ENCODE measurements at places on chromosomes 13 and 19.

- DNase-seq, result no peak
Observed at GRCh38 chr13:48727241-48728011, 73.7 kb downstream of the CYSLTR2 start.

- no peak for DNase-seq
Observed at GRCh38 chr19:5607318-5608275, 15.0 kb downstream of the SAFB2 start.

DNA sequence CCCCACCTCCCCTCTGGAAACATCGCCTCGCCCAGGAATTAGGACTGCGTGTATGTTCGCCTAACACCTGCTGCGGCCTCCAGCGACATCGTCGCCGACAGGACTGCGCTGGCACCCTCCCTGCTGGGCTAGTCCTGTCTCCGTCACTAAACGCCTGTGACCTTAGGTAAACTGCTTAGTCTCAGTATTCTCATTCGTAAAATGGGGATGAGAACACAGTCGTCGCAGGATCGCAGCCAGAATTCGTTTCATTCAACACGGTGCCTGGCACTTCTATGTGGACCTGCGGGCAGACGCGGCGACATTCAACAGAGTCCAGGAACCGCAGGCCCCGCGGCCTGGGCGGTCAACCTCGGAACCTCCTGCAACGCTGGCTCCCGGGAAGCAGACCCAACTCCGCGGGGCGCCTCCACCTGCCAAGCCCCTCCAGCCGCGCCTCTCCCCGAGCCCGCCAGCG is 485 bp downstream of the CRYL1 start:
- DNase-seq, result peak; percentile 39

DNA sequence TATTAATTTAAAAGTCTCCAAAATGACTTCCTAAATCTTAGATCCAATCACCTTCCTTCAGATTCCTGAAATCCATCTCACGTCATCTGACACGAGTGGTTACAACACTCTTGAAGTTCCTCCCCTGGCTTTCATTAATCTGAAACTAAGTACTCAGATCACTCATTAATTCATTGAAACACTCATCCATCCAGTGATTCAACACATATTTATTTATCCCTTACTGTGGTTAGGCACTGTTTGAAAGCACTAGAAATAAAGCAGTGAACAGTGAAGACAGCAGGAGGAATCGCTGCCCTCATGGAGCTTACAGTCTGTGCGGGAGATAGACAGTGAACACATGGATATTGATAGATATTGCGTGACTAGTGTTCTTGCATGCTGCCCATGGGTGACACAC is 472.4 kb downstream of the DCT start:
- no peak for DNase-seq

- no peak for DNase-seq
Observed at GRCh38 chr13:22073718-22074117, 402.8 kb downstream of the FGF9 start.

DNA sequence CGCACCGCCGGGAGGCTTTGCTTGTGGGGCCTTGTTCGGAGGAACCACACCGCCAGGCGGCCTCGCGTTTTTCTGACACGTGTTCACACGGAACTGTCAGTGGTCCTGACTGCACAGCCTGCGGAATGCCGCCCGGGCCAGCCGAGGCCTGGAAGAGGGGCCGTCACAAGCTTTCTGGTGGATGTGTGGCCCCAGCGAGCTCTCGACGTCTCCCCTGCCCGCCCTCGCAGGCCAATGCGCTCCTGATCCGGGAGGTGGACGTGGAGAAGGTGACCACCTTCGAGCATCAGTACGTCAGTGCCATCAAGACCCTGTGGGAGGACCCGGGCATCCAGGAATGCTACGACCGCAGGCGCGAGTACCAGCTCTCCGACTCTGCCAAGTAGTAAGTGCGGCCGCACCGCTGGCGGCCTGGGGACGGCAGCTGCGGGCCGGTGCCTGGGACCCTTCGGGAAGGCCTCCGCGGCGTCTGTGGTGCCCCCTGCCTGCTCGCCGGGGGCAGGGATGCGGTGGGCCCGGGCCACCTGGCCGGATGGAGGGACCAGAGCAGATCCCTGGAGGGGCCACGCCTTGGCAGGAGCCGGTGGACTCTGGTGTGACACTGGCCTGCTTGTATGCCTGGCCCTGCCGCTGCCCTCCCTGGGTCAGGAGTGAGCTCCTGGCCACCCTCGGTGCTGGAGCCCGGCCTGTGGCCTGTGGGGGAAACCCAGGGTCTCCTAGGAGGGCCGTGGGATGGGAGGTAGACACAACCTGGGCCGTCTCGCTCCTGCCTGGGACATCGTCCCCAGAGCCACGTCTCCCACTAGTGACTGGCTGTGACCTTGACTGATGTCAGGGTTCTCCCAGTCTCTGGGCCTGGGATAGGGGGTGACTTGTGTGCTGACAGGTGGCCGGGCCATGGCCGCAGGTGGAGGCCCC is 19.2 kb downstream of the GNA11 start:
- DNase-seq, result no peak

- DNase-seq, result no peak
Observed at GRCh38 chr13:19089315-19089714, 92.3 kb downstream of the TUBA3C start.

GRCh38 chr13:77359171-77359570 is 32.3 kb upstream of the MYCBP2 start:
- no peak for DNase-seq

DNA sequence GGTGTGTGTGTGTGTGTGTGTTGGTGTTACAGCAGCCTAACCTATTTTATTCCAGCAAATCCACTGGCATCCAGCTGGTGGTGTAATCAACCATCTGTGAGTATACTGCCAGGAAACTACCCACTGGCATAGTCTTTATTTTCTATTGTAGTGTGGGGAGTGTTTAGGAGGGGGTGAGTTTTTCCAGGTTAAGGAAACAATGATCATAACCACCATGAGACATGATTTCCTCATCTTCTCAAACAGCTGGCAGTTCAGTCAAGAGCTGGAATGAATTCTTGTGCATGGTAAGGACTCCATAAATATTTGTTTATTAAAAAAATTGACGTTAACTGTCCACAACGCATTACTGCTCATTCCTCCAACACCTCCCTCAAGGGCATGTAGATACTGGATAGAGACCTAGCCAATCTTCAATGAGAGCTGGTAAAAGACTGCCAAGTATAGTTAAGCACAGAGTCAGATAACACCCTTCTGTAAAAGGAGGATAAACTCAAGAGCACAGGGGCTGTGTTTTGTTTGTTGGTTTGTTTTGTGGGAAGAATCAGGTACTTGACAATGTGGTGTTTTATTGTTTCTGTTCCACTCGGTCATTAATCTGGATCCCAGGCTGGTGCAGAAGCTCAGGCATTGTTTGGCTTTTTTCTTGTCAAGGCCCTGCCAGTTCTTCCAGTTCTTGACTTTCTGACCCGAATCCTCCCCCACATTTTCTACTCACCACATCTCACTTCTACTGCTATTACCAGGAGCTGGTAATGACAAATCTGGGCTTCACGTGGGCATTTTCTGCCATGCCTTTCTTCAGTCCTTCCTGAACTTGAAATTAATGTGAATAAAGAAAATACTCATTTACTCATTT is 31.6 kb upstream of the SLC46A3 start:
- no peak for DNase-seq

DNA sequence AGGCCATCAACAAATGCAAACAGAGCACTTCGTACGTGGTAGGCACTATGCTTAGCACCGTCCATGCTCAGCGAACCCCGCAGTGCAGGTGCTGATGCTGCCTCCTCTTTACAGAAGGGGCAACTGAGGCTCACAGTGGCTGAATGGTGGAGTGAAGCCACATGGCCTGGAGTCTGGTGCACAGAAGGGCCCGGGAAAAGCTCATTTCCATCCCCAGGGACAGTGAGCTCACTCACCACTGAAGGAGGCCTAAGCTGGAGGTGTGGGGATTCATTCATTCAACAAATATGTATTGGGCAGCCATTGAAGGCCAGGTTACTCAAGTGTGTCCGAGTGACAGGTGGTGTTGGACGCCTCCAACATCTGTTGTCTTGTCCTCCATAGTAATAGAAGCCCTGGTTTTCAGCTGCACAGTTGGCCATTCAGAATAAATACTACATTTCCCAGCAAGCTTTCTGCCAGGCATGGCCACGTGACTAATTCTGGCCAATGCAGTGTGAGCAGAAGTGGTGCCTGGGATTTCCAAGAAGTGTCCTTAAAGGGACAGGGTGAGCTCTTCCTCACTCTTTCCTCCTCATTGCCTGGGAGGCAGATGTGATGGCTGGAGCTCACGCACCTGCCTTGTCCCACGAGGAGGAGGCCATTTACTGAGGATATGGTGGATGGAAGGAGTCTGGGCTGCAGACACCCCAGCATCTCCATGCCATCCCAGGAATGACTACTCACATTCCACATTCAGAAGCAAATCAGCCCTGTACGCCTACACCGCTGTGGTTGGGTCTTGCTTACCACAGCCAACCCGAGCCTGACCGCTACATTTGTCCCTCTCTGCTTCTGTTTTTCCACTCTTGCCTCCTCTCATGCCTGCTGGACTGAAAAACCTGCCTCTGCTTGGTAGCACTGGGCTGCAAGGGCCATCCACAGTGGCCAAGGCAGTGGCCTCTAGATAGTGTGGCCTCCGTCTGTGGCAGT is 2.3 kb upstream of the ZNRF4 start:
- DNase-seq, result peak; percentile 72

DNA sequence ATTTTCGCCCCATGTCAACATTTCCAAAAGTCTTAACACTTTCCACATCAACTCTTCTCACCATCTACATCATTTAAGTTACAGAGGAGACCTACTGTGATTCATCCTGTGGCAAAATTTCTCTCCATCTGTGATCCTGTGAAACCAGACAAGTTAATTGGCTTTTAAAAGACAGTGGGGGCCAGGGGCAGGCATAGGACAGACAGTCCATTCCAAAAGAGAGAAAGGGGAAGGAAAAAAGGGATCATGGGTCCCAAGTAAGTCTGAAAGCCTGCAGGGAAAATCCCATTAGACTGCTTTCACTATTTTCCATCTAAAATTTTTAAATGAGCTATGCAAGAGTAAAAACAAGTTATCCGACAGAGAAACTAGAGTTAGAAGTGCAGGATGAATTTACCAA is 121.0 kb downstream of the MRPL57 start:
- DNase-seq, result peak; percentile 19
